ENCODE measurements at places on chromosomes 5 and 9. TPM values are rescaled to one million over a fixed set of nuclear protein-coding genes. Genes with fewer than 3 reads are reported as not detected.

Gene PHYHD1
- total RNA-seq, result 39.7 TPM

- no peak for DNase-seq
These were observed 20.2 kb downstream of the CENPH start for GRCh38 chr5:69209602-69210001.

GRCh38 chr5:60024104-60024503 is 130.6 kb upstream of the PDE4D start:
- DNase-seq, result no peak

GRCh38 chr5:132353486-132353995 is 16.0 kb upstream of the SLC22A5 start:
- DNase-seq, result no peak

- DNase-seq, result no peak
These were observed 8.1 kb upstream of the CCL28 start for GRCh38 chr5:43420241-43420640.

- DNase-seq, result no peak
These were observed 34.2 kb downstream of the ASS1 start for GRCh38 chr9:130478736-130479575.

- DNase-seq, result no peak
These were observed 61.8 kb downstream of the CTSL start for GRCh38 chr9:87787735-87788134.

DNA sequence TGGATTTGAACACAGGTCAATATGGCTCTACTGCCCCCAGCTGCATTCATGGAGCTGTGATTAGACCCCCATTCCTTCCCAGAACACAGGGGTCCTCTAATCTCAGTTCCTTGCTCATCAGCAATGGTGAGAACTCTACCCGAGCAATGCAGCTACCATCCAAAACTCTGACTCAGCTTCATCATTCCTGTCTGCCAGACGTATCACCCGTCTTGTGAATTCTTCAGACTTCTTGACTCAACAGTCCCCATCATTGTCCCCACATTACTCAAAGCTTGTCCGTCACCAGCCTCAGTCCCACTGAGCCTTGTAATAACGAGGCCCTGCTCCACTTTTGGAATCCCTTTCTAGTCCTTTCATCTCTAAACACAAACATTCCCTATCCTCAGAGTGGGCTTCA is 36.3 kb upstream of the STX17 start:
- no peak for DNase-seq

- DNase-seq, result no peak
These were observed 96.7 kb downstream of the CAVIN4 start for GRCh38 chr9:100674419-100675122.

DNA sequence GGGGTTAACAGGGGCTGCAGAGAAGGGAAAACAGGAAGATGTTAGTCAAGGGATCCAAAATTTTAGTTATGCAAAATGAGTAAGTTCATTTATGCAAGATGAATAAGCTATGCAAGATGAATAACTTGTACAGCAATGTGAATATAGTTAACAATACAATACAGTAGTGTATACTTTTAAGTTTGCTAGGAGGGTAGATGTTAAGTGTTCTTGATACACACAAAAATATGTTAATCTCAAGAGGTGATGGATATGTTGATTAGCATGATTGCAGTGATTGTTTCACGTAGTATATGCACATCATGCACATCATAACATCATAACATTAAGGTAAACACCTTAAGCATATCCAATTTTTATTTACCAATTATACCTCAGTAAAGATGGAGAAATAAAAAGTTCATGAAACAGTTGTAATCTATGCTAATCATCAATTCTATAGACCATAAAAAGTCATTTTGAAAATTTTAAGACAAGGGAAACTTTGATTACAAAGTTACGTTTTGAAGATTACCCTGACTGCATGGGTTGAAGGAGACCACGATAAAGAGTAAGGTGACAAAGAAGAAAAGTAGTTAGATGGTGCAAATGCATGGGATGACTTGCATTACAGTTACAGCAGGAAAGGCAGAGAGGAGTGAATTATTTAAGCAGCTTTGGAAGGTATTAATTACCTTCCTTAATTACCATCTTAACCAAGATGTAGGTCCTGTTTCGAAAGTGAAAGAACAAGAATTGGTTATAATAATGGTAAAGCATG is 31.4 kb downstream of the FAM174A start:
- no peak for DNase-seq

- DNase-seq, result no peak
These were observed 159.5 kb upstream of the SHB start for GRCh38 chr9:38228331-38229103.

DNA sequence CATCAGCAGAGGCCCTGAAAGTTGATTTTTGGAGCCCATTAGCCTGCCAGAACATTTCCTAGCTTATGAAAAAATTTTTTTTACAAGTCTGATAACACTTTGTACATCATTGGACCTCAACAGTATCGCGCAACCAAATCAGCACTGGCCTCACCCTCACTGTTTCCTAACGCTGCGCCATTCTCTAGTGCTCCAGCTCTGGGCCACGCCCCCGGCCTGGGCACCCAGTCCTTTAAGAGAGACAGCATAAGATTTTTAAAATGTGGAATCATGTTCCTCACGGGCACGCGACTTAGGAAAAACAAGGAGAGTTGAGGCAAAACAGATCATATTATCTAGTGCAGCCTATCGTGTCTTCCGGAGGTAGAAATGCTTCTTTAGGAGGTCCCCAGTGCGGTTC is 114.5 kb downstream of the BOD1 start:
- DNase-seq, result no peak

DNA sequence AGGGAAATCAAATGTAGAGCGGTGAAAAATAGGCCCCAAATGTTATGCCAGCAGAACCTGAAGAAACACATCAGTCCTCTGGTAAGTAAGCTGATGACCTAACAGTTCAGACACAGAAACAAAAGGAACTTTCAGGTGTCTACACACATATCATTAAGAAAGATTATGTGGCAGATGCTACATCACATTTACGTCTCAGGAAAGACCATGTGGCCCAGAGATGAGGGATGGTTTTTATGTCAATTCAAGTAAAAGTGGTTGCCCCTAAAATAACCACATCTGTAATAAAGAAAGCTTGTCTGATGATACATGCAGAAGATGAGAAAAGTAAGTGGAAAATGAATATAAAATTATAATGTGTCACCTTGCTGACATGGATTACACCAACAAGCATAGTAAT is 31.4 kb downstream of the GNAQ start:
- no peak for DNase-seq

DNA sequence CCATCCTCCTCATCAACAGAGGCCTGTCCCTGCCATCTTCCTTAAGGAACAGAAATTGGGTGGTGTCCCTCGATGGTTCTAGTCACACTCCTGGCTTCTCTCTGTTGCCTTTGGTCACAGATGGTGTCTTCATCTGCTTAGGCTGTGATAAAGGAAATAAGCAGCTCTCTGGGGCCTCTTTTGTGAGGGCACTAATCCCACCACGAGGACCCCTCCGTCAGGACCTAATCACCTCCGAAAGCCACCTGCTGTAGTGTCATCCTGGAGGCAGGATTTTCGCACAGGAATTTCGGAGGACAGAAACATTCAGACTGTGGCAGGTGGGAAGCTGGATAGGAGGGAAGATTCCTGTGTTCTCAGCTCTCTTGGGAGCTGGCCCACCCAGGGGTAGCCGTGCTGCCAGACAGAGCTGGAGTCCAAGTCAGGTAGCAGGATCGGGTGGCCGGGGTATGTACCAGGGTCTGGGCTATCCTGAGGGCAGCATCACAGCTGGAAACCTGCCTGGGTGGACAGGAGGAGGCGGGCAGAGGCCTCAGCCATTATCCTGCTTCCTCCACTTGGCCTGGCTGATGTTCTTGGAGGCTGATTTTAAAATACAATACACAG is 59.5 kb downstream of the ANKRD33B start:
- no peak for DNase-seq

Measured in left ventricle myocardium superior (tissue), 1 donor.